ENCODE measurements at places on chromosomes 7 and 10.

DNA sequence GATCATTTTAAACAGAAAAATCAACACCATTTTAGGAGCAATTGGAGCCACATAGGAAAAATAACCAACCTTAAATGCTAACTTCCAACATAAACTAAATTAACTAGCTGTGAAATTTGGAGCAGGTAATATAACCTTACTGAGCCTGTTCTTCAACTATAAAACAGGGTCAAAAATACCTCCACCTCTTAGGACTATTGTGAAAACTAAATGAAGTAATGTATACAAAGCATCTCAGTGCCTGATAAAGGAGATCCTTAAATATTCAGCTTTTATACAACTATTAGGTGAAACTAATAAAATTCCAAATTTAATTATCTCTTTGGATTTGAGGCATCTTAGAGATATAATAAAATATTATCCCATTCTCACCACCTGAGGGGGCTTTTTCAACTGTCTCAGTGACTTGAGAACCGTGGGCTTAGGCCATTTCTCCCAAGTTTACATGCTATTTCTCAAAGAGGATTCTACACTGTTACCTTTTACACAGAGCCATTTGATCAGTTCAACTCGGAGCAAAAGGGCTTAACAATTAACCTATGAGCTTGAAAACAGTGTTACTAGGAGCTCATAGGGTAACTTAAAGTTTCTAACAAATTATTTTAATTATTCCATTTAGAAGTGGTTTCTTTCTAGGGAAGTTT lies 165.0 kb upstream of the ASAH2 start:
- no peak for DNase-seq

DNA sequence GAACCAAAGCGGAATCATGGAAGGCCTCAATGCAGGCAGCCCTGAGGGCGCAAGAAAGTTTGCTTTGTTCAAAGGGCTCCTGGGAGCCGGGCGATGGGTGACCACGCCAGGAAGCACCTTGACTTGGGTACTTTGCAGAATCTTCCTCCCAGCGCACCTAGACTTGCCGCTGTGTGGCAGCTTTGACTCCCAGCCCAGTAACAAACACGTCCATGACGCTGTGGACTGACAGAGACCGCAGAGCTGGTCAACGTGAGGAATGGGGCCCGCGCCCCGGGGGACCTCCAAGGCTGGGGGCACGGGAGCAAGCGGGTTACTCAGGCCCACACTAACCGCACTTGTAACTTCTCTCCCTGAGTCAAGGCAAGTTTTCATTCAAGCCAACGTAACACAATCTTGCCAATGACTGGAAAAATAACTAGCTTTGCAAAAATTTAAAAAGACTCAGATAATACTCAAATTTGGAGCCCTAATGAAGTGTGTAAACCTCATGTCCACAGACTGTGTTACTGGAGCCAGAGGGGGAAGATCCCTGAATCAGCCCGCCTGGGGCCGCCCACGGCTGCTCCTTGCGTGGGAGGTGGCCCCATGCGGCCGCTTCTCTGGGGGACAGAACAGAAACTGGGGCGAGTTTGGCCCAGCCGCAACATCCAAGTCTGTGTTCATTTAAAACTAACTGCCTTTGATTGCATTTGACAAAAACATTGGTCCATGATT lies 130.8 kb downstream of the DNAJB6 start:
- DNase-seq = no peak

- DNase-seq = no peak
Observed at GRCh38 chr7:30884881-30885280, 26.8 kb upstream of the AQP1 start.

DNA sequence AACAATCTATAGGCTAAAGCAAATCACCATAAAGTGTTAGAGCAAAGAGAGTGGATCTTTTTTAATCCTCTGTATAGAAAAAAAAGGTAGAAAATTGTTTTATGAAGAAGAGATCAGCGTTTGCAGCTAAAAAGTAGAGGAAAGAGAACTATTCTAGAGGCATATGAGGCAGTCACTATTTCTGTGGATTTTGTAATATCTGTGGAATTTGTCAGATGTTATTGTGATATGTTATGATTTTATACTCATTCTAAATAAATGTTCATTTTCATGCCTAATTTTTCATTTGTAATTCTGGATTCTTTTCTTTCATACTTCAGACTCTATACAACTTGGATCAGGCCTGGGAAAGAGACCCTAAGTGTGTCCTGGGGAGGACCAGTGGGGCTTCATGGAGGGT lies 295.0 kb upstream of the LYZL1 start:
- no peak for DNase-seq

- DNase-seq = no peak
Observed at GRCh38 chr10:67839951-67840350, 2.0 kb upstream of the DNAJC12 start.

GRCh38 chr10:100827819-100828737 lies 82.7 kb downstream of the PAX2 start:
- peak; percentile 37 for DNase-seq

GRCh38 chr7:113015034-113015645 lies 71.5 kb downstream of the GPR85 start:
- DNase-seq = no peak
